CD4-positive, alpha-beta T cell treated with Interleukin-2 at 100 ng/mL for 4 hours (primary cell): ENCODE measurements at places on chromosomes 16 and 17.
A peak's percentile ranks its signal among the peaks of the same experiment; 100 is the strongest.

GRCh38 chr17:55693254-55694216, 29.1 kb downstream of the TMEM100 start:
- DNase-seq: no peak

DNA sequence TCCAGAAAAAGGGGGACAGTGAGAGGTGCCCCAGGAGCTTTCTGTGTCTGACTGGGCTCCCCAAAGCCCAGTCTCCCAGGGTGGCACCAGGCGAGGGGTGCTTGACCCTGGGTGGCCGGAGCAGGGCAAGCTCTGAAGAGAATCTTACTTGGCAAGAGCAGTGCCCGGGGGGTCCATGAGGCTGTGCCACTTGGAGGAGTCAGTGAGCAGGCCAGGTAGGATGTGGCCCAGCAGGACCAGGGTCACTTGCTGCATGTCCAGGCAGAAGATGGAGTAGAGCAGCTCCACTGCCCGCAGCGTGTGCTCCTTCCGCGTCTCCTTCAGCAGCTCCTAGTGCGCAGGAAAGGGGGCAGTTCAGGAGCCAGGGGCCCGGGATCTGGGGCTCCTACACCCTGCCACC, 7.3 kb downstream of the CSF3 start:
- no peak for DNase-seq

DNA sequence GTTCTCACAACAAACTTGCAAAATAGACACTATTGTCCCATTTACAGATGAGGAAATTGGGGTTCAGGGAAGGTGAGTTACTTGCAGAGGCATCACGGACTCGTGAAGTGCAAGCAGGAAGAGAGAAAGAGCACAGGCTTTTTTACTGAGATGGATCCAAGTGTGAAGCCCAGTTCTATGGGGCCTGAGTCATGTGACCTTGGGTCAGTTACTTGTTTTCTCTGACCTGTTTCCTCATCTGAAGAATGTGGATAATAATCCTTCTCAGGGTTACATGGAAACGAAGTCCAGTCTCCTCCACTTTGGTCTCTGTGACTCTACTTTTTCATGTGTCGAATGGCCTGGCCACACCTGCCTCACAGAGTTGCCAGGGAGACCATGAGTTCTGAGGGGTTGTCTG, 134.4 kb downstream of the SPACA3 start:
- no peak for DNase-seq

- no peak for DNase-seq
Measured at GRCh38 chr16:27698266-27698665, 148.3 kb downstream of the KATNIP start.

DNA sequence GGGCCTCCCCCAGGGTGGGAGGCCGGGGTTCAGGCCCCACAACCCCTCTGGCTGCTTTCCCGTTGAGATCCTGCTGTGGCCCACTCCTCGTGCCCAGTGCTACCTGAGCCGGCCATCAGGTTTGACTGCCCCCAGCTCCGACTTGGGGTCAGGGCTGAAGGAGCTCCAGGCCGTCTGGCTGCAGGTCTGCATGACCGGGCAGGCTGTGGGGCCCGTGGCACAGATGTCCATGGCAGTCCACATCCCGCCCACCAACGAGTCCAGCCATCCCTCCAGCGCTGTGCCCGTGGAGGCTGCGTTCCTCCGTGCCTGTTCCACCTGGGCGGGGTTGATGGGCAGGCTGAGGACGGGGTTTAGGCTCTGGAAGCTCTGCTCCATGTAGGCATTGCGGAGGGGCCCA, 362.2 kb downstream of the XYLT1 start:
- no peak for DNase-seq

DNA sequence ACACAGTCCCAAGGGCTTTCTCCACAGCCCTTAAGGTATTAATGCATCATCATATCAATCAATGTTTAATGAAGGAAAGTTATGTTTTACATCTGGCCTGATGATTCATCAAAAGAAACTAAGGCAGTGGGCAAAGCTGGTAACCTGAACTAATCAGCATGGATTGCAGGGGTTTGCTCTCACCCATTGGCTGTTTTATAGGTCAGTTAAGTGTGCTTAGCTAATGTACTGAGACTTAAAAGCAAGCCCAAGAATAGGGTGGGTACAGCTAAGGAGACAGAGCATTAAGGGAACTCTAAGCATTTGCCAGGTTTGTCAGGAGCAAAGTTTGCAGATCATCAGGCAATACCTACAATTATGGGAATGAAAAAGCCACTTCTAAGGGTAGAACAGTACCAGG, 1247.6 kb downstream of the CDH8 start:
- DNase-seq: no peak

GRCh38 chr17:2792366-2793169, 3.7 kb upstream of the RAP1GAP2 start:
- peak; percentile 72 for DNase-seq

- no peak for DNase-seq
Measured at GRCh38 chr16:15502041-15502725, 67.8 kb downstream of the BMERB1 start.

- DNase-seq: no peak
Measured at GRCh38 chr17:60602385-60602742, 2.4 kb downstream of the PPM1D start.

GRCh38 chr16:71421911-71422310, 19.9 kb downstream of the TLE7 start:
- peak; percentile 24 for DNase-seq

DNA sequence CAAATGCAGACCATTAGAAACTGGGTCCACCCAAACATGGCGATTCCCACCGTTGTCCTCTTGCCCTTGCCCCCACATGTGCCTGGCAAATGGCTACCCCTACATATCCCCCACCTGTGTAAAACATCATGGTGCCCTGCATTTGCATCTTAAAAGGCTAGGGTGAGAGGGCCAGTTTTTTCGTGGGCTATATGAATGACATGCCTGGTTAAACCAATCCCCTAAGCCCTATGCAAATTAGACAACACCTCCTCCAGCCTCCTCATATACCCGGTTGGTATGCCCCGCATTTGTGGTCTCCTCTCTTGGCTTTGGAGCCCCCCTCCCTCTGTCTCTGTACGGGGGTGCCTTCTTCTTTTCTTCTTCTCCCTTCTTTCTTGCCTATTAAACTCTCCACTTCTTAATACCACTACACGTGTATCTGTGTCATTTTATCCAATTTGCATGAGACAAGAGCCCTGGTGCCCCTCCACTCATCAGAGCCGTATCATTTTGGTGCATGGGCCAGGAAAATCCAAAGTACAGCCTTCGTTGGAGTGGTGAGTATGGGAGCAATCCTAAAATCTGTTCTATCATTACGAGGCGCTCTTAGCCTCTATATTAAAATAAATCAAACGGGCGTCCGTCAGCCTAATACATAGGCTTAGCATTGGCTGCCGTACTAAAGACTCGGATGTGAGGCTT, 30.1 kb downstream of the QPRT start:
- DNase-seq: no peak

GRCh38 chr17:39318636-39319035, 82.8 kb downstream of the FBXL20 start:
- DNase-seq: no peak

- DNase-seq: no peak
Measured at GRCh38 chr17:35949401-35949800, 5.9 kb upstream of the LYZL6 start.

DNA sequence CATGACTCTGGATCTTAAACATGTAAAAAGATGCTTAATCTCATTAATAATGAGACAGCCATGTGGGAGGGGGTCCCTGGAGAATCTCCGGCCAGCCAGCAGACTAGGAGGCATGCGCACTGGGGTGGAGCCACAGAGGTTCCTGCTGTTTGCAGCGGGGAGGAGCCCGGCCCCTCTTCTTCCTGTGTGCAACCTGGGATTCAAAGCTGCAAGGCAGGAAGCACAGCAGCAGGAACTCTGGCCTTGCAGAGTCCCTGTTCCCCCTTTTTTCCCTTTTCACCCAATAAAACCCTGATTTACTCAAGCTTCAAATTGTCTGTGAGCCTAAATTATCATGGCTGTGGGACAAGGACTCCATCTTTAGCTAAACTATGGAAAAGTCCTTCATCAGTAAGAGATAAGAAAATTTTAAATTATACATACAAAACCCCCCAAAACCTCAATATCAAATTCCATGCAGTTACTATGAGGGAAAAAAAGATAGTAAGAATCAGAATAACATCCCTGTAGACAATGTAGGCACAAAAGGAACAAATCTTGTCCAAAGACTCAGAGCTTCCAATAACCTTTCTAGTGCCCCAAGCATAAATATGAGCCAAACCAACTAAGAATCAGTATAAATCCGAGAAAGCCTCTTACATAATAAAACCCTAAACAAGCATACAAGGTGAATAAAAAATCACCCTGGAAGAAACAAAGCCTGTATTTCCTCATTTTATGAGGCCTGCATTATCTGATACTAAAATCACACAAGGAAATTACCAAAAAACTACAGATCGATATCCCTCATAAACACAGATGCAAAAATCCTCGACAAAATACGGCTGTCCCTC, 12.1 kb downstream of the CFDP1 start:
- DNase-seq: no peak

DNA sequence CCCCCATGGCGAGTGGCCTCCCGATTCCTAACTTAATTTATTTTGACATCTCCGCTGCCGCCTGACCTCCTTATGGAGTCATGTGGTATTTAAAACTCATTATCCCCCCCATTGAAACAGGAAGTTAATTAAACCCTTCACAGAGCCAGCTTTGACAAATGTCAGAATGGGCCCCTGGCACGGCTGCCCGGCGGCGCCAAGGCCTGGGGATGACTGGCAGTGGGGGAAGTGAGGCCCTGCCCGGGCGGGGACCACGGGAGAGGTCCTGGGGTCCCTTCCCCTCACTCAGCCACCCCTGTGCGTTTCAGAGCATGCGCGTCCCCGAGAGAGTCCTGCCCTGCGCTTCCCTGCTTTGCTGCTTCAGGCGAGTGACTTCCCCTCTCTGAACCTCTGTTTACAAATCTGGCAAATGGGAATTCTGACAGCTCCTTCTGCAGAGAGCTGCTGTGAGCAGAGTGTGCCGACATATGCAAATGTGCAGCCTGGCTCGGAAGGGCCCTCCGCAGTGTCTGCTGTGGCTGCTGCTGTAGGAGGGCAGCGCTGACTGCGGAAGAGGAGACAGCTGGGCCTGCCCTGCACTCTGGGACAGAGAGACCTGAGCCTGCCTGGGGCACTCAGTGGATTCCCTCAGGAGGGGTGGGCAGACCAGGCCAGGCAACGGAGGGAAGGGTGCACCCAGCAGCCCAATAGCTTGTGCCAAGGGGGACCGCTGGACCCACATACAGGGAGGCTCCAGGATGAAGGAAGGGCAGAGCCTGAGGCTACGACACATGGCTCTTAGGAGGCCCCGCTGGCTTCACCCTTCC, 4.4 kb upstream of the ZFPM1 start:
- DNase-seq: no peak

GRCh38 chr17:82384730-82385481, 13.3 kb downstream of the UTS2R start:
- no peak for DNase-seq

DNA sequence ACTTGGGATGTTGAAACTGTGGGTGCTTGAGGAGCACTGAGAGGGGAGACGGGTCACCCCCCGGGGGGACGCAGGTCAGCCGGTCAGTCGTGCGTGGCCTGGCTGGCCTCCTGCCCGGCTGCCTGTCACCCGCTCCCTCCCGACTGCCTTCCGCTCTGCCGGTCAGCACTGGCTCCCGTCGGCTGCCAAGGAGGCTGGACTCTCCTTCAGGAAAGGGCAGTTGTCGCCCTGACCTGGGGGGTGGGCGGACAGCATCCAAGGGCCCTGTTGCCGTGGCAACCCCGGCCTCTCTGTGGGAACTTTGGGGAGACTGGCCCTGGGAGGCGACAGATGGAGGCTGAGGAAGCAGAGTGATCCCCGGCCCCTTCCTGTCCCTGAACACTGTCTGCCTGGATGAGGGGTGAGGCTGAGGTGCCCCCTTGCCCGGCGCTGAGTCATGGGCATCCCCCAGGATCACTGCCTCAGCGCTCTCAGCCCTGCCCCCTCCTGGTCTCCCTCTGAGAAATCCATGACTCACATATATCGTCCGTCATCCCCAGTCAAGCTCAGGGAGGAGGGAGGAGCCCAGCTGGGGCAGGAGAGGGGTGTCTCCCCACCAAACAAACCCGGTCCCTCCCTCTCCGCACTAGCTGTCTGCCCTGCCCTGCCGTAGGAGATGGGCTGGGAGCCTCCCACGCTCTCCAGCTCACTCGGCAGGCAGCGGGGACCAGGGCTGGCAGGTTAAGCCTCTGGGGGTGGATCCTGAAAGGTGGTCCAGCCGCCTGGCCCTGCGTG, at the start of gene ADGRG1:
Gene ADGRG1, plus strand, starts transcription at position 623 of the 774 bp plus-strand sequence. CDS start 21,658 bp downstream, outside the sequence.
- peak; percentile 64 for DNase-seq

DNA sequence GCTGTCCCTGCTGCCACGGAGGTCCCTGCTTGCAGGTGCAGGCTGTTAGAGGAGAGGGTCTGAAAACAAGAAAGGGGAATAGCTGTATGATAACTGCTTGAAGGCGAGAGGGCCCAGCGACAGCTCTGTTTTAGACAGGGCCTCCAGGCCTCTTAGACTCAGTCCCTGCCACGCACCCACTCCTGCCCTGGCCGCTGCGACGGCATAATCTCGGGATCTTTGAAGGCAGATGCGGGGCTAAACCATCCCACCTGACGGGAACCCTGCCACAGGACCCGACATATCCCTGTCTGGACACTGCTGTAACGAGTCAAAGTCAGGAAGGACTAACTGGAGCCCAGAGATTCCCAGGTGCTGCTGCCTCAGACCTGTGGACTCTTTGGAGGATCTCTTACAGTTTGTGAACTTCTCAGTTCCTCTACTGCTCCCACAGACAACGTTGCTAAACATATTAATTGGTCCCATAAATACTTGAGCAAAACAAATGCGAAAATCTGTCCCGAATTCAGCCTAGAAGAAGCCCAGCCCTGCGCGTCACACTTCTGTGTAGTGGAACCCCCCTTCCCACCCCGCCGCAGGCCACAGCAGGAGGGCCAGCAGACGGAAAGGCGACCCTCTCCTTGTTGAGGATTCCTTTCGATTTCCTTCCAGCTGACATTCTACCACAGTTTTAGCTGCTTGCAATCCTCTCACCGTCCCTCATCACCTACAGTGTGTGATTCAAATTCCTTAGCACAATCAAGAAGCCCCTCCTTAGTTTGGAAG, 998 bp upstream of the TMEM11 start:
- DNase-seq: no peak

- no peak for DNase-seq
Measured at GRCh38 chr17:77269696-77270681, 129.2 kb downstream of the SEC14L1 start.

- no peak for DNase-seq
Measured at GRCh38 chr16:58158725-58159124, 29.5 kb upstream of the CFAP20 start.

DNA sequence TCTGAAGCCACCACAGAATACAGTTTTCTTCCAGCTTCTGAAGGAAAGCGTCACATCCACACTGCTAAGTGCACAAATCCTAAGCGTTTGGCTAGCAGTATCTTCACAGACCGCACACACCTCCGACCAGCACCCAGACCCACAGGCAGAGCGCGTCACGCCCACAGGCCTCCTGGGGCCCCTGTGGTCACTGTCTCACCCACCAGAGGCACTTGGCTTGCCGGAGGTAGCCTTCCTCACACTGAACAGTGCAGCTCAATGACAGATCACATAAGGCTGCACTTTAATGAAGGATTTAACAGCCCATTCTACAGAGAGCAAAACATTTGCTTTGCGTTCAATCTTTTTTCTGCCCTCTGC, 21.2 kb downstream of the SPHK1 start:
- DNase-seq: no peak
